ENCODE measurements at places on chromosomes 7 and 10.

- DNase-seq: no peak
Measured at GRCh38 chr10:3323865-3324498, 151.4 kb upstream of the PITRM1 start.

DNA sequence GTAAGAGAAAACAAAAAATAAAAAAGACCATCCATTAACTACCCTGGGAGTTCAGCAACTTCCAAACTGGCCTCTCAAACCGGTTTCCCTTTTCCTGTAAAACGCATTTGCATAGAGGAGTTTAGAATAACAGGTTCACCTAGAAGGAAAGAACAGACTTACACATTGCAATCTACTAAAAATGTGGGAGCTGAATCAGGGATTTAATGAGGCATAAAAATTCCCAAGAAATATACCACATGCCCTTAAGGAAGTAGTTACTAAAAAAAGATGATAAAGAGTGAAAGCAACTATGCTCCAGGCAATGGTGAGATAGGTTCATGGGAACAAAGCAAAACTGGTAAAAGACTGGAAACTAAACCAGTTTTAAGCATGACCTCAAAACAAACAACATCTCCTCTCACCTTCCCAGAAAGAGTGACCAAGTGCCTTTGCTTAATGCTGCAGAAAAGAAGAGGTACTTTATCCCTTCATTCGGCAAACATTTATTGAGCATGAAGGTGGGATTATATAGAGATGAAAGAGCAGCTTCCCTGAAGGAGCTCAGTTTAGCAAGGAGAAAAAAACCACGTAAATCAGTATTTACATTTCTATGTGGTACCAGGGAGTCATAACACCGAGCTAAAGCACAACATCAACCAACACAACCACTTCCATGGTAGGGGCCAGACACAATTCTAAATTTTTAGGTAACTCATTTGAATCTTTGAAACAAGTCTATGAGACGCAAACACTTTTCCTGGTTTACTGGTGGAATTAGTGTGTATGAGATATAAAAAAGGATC, 152.8 kb downstream of the SGMS1 start:
- DNase-seq: no peak

DNA sequence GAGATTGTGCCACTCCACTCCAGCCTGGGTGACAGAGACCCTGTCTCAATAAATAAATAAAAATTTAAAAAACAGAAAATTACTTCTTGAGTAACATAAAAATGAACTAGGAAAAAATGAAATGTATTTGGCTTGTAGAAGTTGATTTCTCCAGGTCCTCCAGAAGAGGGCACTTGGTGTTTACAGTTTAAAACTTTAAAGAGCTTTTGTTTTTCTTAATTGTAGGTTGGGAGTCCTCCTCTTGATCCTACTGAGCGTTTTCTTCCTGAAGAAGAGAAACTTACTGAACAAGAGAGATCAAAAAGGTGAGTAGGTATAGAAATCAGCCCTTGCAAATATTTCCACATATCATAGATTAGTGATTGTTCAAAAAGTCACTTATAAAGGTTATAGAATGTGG, 16.2 kb downstream of the KIFBP start:
- peak; percentile 62 for DNase-seq

DNA sequence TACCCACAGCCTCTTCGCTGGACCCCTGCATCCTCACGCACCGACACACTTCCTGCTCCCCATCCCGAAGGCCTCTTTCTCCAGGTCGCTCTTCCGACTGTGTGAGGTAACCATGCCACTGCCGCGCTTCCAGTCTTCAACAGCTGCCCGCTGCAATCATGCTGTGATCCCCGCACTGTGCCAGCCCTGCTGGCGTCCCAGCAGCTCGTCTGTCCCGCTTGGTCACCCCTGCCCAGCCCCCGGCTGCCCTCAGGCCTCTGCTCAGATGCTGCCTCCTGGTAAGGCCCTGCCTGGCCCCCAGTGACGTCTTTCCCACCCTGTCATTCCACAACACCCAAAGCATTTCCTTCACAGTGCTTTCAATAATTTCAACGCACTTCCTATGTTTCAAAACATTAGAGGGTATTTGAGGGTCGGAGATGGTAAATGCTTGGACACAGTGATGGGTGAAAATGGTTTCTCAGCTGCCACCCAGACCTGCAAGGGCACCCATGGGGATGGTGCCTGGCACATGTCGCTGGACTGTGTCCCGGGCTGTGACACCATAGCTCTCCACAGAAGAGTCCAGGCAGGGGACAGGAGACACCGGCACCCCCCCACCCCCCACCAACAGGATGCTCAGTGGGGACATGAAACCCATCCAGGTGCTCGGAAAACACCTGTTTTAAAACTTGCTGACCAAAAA, 125.2 kb downstream of the MAD1L1 start:
- peak; percentile 31 for DNase-seq

- no peak for DNase-seq
Measured at GRCh38 chr10:71549766-71550533, 153.2 kb downstream of the CDH23 start.

DNA sequence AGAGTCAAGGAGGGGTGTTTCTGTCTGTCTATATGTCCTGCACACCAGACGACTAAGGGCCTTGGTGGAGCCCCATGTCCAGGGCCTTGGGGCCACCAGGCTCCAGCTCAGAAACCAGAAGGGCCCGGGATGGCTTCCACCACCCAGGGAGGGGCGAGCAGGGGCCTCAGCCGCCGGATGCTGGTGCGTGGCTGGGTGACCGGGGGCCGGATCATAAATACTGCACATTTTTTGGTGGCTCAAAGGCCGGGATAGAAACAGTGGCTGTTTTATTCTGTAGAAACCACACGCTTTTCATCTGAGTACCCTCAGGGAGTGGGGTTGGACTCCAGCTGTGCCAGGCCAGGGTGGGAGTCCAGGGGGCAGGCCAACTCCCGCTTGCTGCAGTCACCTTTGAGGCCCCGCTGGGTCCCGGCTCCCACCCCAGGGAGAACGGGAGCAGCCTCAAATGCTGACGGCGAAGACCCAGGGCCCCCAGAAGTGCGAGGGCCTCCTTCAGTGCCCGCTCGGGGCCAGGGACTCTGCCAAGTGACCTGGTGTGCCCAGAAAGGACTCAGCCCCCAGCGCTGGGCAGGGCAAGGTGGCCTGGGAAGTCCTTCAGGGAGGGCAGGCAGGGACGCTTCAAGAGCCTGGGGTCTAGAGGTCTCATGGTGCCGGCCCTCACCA, 28.2 kb downstream of the PDGFA start:
- DNase-seq: no peak

- DNase-seq: no peak
Measured at GRCh38 chr7:151764056-151764920, 112.6 kb downstream of the PRKAG2 start.

- no peak for DNase-seq
Measured at GRCh38 chr10:12649012-12649584, 299.8 kb downstream of the CAMK1D start.

GRCh38 chr7:91343996-91344629, 79.9 kb downstream of the FZD1 start:
- DNase-seq: no peak

GRCh38 chr10:71460615-71461014, 63.9 kb downstream of the CDH23 start:
- no peak for DNase-seq

DNA sequence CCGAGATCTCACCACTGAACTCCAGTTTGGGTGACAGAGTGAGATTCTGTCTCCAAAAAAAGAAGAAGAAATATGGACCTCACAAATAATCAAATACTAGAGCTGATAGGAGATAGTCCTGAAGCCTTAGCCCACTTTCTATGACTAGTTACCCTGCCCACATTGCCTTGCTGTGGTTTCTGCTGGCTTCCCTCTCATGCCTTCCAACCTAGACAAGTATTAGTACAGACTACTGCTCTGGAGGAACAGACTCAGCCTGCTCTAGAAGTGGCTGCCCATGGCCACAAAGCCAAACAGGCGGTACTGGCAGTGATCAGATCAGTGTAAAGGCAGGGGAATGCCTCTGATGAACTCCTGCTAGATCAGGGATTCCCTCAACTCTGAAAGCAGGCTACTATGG, 89.7 kb upstream of the PRKAR2B start:
- DNase-seq: no peak

- no peak for DNase-seq
Measured at GRCh38 chr7:50713123-50713965, 69.4 kb downstream of the GRB10 start.

DNA sequence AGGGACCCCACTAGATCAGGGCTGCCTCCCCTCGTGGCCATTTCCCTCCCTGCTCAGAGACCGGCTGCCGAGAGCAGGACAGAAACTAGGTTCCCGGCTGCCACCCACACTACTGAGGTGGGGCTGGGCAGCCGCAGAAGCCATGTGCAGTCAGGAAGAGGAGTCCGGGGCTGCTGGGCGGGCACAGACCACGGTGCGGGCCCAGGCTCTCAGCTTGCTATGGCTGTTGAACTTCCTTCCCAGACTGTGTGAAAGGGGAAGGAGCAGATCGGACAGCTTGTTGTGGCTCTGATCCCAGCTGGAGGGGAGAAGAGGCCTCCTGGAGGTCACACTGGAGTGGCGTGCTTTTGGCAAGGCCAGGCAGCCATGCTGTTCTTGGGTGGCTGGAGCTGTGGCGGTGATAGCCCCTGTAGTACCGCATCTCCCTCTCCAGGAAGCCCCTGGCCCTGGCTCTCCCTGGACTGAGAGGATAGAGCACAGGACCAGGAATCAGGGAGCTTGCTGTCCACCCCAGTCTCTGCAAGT, 56.8 kb downstream of the HK1 start:
- no peak for DNase-seq

DNA sequence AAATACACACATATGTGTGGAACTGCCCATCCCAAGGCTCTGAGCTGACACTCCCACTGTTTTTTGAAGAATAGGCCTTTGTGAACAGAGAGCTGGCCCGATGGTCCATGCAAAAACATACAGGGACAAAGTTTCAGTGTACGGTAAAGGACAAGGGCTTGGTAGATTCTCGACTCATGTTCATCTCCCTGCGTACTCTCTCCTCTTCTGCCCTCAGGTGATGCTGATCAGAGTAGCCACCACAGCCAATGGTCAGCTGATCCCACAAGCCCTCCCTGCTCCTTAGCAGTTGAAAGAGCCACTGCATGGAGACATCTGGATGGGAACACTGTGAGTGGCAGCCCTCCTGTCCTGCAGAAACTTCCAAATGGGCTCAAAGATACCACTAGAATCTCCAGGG, 23.1 kb upstream of the C10orf71 start:
- no peak for DNase-seq

- DNase-seq: no peak
Measured at GRCh38 chr7:37360484-37360883, 88.2 kb downstream of the ELMO1 start.

- no peak for DNase-seq
Measured at GRCh38 chr10:31014161-31014875, 17.3 kb downstream of the ZNF438 start.

- DNase-seq: no peak
Measured at GRCh38 chr7:5296611-5297226, 14.0 kb downstream of the SLC29A4 start.

DNA sequence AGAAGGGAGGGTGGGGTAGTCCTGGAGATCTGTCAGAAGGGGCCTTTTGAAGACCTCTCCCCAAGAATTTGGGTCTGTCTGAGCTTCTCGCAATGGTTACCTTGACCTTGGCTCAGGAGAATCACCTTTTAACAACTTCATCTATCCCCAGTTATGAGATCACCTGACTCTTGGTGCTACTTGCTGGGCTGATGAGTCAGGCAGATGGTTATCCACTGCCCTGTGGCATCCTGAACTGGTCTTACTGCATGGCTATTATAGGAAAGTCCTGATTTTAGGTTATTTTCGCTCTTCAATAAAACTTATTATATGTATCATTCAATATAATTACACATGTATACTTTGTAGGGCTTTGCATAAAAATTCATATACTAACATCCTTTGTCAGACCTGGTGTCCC, 274.7 kb downstream of the GFRA1 start:
- DNase-seq: no peak

DNA sequence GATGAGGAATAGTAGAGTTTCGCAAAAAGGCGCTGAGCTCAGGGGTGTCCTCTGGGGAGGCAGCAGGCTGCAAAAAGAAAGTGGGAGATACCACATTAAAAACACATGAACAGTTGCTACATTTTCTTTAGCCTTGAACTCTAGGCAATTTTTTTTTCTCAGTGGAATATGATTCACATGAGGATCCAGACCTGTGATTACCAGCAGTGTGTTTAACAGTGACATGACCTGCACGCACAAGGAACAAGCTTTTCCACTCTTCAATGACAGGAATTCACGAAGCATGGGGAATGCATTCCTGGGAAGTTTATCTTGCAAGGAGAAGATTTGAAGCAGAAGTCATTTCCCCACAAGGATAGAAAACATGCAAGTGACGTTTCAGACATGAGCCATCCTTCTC, 161.6 kb downstream of the ITGA8 start:
- peak; percentile 29 for DNase-seq

DNA sequence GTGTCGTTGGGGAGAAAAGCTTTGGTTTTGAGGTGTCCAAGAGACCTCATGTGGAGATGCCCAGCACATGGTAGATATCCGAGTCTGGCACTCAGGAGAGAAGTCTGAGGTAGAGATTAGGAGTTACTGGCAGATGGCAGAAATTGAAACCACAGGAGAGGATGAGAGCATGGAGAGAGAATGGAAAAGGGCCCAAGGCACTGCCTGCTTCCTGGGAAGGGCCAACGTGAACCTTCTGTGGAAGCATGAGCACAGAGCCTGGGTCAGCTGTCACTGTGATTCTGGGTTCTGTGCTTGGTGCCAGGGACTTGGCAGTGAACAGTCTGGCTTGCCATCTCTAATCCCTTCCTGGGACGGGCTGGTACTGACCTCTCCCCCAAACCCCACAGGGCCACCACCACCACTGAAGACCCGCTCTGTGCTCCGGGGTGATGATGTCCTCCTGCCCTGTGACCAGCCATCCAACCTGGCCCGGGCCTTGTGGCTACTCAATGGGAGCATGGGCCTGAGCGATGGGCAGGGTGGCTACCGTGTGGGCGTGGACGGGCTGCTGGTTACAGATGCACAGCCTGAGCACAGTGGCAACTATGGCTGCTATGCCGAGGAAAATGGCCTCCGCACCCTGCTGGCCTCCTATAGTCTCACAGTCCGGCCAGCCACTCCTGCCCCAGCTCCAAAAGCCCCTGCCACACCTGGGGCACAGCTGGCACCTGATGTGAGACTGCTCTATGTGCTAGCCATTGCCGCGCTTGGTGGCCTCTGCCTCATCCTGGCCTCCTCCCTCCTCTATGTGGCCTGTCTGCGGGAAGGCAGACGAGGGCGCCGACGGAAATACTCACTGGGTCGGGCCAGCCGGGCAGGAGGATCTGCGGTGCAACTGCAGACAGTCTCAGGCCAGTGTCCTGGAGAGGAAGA, 4.1 kb downstream of the MRPL43 start:
- no peak for DNase-seq

- peak; percentile 38 for DNase-seq
Measured at GRCh38 chr10:121914661-121915060, 13.2 kb downstream of the ATE1 start.

- DNase-seq: peak; percentile 80
Measured at GRCh38 chr7:111987115-111987826, 218.9 kb downstream of the DOCK4 start.

All from iris pigment epithelial cell (primary cell).